Aorta (tissue), 5 donors: ENCODE measurements at places on chromosomes 2 and 18. TPM values are rescaled to one million over a fixed set of nuclear protein-coding genes. Genes with fewer than 3 reads are reported as not detected.

DNA sequence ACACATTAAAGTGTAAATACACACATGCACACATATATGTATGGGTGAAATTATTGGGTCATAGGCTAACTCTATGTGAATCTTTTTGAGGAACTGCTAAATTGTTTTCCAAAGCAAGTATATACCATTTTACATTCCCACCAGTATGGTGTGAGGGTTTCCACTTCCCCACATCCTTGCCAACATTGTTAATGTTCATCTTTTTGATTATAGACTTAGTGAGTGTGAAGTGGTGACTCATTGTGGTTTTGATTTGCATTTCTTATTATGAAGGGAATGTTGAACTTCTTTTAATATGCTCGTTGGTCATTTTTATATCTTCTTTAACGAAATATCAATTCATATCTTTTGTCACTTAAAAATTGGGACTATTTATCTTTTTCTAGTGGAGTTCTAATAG is 181.8 kb upstream of the GCFC2 start:
- H3K27me3 ChIP-seq = no peaks in the 10 kb centered on the region
- no peaks in the 10 kb centered on the region for H3K36me3 ChIP-seq
- H3K4me1 ChIP-seq = no peaks in the 10 kb centered on the region

- no peak overlapping the region for H3K27ac ChIP-seq
- H3K4me1 ChIP-seq = no peaks in the 10 kb centered on the region
- H3K36me3 ChIP-seq = no peaks in the 10 kb centered on the region
- H3K4me3 ChIP-seq = no peak overlapping the region
- no peak for DNase-seq
- no peaks in the 10 kb centered on the region for H3K27me3 ChIP-seq
Observed at GRCh38 chr2:44869761-44870160, 71.7 kb upstream of the SIX3 start.

DNA sequence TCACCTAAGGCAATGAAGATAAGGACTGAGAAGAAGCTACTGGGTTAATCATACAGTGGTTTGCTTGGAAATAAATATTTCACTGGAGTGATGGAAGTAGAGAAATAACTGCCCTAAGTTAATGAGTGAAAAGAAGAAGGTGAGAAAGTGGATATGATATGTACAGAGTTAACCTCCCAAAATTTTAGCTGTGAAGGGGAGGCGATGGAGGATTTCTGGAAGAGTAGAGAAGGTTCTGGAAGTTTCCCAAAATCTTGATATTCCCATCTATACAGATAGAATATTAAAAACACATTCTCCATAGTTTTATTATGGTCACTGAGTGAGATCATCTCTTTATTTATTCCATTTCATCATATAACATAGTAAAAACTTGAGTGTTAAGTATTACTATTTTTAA is 296.6 kb upstream of the RGPD4 start:
- no peak overlapping the region for H3K4me3 ChIP-seq
- no peak overlapping the region for H3K27ac ChIP-seq
- H3K4me1 ChIP-seq = no peaks in the 10 kb centered on the region
- DNase-seq = no peak
- H3K27me3 ChIP-seq = no peaks in the 10 kb centered on the region

GRCh38 chr2:71992036-71992435 is 155.6 kb downstream of the CYP26B1 start:
- no peak overlapping the region for H3K27ac ChIP-seq
- H3K4me1 ChIP-seq = no peaks in the 10 kb centered on the region
- no peak for DNase-seq
- H3K4me3 ChIP-seq = no peak overlapping the region
- peaks cover 1% of the 10 kb centered on the region for H3K27me3 ChIP-seq

GRCh38 chr18:22503803-22504202 is 86.1 kb upstream of the CTAGE1 start:
- DNase-seq = no peak
- H3K27ac ChIP-seq = no peak overlapping the region
- no peak overlapping the region for H3K4me3 ChIP-seq
- no peaks in the 10 kb centered on the region for H3K4me1 ChIP-seq
- no peaks in the 10 kb centered on the region for H3K27me3 ChIP-seq

The AOX1 gene
- 64.5 TPM for total RNA-seq

The ZNF397 gene
- total RNA-seq = 32.8 TPM

The CPO gene
- 0.58 TPM for total RNA-seq

The RAB12 gene
- total RNA-seq = 45.5 TPM
